Pancreas (tissue), 10 donors: ENCODE measurements at places on chromosomes 13 and 19. TPM values are rescaled to one million over a fixed set of nuclear protein-coding genes. Genes with fewer than 3 reads are reported as not detected.

GRCh38 chr13:96749825-96750224 lies 244.5 kb downstream of the OXGR1 start:
- DNase-seq = no peak

- peak; percentile 82 for DNase-seq
Measured at GRCh38 chr13:99086267-99087097, 108.6 kb upstream of the DOCK9 start.

The EPN1 gene
- 102 TPM for total RNA-seq

The ELSPBP1 gene
- total RNA-seq = not detected

DNA sequence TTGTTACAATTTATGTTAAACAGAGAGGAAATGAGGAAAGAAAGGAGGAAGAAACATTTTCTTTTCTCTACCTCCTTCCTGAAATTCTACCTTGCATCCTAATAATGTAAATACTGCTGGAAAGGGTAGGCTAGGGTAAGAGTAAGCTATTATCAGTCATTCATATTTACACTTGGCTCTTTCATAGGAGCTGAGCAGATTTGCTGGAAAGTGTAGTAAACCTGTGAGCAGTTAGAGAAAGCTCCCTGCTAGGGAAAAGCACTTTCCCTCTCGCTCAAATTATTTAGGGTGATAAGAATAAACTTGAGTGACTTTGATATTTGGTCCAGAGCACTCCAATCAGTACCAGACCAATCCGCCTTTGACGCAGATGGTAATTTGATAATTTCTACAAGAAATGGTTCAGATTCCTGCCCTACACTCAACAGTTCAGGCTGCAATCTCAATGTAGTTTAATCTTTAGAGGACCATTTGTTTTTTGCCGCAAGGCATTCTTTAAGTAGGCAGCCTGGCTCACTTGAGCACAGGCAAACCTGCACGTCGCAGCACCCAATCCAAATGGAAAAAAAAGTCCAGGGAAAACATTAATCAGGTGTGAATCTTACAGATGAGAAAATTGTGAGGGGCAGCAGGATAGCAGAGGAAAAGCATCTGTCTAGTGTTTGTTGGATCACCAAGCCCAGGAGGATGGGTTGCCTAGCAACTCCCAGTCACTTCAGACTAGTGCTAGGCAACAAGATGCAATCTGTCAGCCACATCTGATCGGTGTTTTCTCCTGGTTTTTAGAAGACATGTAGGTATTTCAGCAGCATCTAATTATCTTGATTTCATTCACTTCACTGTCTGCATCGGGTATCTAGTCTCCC lies 68.6 kb upstream of the KL start:
- DNase-seq = no peak

- DNase-seq = no peak
Measured at GRCh38 chr19:43625918-43626579, 6.6 kb upstream of the ZNF428 start.

DNA sequence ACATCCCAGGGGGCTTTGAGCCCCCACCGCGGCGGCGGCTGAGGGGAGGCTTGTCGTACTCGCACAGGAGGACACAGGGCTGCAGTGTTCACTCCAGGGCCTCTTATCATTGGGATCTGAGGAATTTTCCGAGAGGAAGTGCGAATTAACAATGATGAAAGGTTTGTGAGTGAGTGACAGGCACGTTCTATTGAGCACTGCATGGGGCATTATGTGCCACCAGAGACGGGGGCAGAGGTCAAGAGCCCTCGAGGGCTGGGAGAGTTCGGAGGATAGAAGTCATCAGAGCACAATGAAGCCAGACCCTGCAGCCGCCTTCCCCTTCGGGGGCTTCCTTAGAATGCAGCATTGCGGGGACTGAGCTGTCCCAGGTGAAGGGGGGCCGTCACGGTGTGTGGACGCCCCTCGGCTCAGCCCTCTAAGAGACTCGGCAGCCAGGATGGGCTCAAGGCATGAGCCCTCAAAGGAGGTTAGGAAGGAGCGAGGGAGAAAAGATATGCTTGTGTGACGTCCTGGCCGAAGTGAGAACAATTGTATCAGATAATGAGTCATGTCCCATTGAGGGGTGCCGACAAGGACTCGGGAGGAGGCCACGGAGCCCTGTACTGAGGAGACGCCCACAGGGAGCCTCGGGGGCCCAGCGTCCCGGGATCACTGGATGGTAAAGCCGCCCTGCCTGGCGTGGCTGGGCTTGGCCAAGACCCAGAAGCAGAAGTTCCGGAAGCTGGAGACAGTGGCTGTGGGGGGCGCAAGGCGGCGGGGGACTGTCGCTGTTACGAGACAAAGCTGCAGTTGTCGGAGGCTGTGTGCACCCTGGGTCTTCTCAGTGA lies 53.9 kb downstream of the MCF2L start:
- DNase-seq = peak; percentile 42

DNA sequence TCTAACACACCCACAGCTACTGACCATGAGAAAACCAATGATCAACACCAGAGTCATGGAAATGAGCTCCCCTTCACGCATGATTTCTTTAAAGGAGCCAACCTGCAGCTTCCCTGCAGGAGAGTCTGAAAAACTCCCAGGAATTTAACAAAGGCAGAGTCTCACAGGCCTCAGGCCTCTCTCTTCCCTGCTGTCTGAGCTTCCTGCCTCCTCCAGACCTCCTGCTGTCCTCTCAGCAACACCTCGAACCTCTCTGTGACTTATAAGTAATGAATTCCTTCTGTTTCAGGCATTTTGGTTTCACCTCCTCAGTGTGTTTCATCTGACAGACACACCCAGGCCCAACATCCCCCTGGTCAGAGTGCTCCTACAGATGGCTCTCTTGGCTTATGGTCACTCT lies 1044.4 kb downstream of the UQCRFS1 start:
- DNase-seq = no peak

The TMEM205 gene
- total RNA-seq = 54.1 TPM

- no peak for DNase-seq
Measured at GRCh38 chr19:38252385-38252784, 3.8 kb downstream of the PPP1R14A start.

DNA sequence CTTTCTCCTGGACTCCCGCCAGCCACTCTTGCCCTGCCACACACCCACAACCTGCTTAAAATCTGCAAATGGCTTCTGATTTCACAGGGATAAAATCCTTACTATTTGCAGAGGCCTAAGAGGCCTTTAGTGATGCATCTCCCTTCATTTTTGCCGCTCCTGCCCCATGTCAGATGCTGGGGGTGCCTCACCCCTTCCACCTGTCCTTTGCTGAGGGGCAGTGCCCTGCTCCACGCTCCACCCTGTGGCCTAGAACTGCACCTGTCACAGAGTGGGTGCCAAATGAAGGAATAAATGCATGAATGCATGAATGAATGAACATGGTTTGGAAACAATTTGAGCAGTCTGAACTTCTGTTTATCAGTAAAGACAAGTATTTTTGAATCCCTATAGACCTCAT lies 34.1 kb upstream of the UQCRFS1 start:
- DNase-seq = no peak

DNA sequence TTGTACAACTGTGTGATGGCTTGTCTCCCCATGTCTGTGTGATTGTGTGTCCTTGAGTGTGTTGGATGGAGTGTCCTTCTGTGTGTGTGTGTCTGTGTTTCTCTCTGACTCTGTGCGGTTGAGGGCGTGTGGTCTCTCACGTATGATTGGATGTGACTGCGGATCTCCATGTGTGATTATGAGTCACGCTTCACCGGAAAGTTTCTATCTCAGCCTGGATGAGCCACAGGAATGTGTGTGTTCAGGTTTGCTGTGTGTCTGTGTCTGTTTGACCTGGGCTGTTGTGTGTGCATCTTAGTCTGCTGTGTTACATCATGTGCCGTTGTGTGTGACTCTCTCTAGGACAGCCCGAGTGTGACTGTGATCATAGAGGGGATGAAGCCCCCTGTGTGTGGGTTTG lies 15.5 kb upstream of the ZNF835 start:
- DNase-seq = no peak

DNA sequence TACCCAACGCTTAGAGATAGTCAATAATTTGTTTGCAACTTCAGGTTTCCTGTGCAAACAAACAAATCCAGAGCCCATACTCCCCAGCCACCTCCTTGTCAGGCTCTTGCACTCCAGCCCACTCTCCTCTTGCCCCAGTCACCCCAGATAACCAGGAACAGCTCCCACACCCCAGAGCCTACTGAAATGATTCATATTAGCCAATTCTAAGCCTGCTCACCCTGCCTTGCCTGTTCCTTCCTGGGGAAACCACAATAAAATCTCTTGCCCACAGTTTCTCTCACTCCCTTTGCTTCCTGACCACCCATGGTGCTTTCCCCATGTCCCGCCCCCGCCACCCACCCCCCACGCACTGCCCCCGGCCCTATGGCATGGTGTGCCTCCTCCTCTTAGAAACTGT lies 3.8 kb upstream of the ACTL9 start:
- no peak for DNase-seq

DNA sequence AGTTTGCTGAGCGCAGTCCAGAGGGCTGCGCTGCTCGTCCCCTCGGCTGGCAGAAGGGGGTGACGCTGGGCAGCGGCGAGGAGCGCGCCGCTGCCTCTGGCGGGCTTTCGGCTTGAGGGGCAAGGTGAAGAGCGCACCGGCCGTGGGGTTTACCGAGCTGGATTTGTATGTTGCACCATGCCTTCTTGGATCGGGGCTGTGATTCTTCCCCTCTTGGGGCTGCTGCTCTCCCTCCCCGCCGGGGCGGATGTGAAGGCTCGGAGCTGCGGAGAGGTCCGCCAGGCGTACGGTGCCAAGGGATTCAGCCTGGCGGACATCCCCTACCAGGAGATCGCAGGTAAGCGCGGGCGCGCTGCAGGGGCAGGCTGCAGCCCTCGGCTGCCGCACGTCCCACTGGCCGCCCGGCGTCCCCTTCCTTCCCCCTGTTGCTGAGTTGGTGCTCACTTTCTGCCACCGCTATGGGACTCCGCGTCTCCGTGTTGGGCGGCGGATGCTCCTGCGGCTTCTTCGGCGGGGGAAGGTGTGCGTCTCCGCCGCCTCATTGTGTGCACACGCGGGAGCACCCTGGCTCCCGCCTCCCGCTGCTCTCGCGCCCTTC lies 772 bp downstream of the GPC6 start:
- DNase-seq = no peak

The TMPRSS9 gene
- total RNA-seq = 0.84 TPM

DNA sequence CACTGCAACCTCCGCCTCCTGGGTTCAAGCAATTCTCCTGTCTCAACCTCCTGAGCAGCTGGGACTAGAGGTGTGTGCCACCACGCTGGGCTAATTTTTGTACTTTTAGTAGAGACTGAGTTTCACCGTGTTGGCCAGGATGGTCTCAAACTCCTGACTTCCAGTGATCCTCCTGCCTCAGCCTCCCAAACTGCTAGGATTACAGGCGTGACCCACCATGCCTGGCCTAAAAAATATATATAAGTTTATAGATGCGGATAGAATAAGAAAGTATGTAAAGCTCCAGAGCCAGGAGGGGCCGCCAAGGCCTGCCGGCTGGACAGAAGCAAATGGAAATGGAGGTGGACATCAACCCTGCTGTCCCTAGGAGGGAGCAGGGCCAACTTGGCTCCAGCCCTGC lies 66.0 kb downstream of the COL4A1 start:
- no peak for DNase-seq

GRCh38 chr13:33180122-33180804 lies 105.3 kb downstream of the STARD13 start:
- DNase-seq = no peak
